Activated T-cell treated with anti-CD3 and anti-CD28 coated beads, Interleukin-2, amount 50 U/mL, for 72 hours (primary cell): ENCODE measurements at places on chromosomes 7 and 10. TPM values are rescaled to one million over a fixed set of nuclear protein-coding genes. Genes with fewer than 3 reads are reported as not detected.
A peak's percentile ranks its signal among the peaks of the same experiment; 100 is the strongest.

- H3K27ac ChIP-seq = no peak overlapping the region
- H3K27me3 ChIP-seq = no peaks in the 10 kb centered on the region
- H3K36me3 ChIP-seq = no peaks in the 10 kb centered on the region
- no peak for DNase-seq
Measured at GRCh38 chr10:65413001-65413400, 1512.8 kb upstream of the LRRTM3 start.

GRCh38 chr7:142801601-142802295 lies 31.0 kb downstream of the PRSS2 start:
- H3K4me3 ChIP-seq = peak overlapping the region; percentile 94
- H3K27me3 ChIP-seq = no peaks in the 10 kb centered on the region
- no peak for DNase-seq
- H3K4me1 ChIP-seq = peaks cover 79% of the 10 kb centered on the region

Gene UNCX
- total RNA-seq = not detected

Gene SRI
- total RNA-seq = 105 TPM

GRCh38 chr7:66771795-66772194 lies 31.3 kb downstream of the RABGEF1 start:
- DNase-seq = no peak
- H3K36me3 ChIP-seq = peaks cover 6% of the 10 kb centered on the region
- no peaks in the 10 kb centered on the region for H3K27me3 ChIP-seq
- H3K4me1 ChIP-seq = peaks cover 37% of the 10 kb centered on the region
- H3K27ac ChIP-seq = no peak overlapping the region

Gene HMX3
- 2.0 TPM for total RNA-seq

DNA sequence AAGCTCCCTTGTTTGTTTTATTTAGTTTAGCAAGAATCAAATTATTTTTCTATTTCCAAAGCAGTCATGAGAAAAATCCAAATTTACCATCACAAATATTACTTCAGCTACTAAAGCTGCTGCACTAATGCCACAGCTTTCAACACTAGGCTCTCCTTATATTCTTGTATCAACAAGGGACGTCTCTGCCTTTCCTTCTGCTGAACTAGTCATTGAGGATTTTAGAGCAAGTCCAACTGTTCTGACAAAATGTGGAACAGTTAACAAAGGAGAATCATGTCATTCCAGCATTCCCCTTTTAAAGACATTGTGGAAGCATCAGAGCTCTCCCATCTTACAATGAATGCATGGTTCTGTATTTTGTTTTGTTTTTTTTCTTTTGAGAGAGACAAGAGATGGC lies 28.6 kb downstream of the FAM13C start:
- no peaks in the 10 kb centered on the region for H3K27me3 ChIP-seq
- no peaks in the 10 kb centered on the region for H3K4me1 ChIP-seq

GRCh38 chr10:125214283-125214570 lies 53.9 kb upstream of the CTBP2 start:
- no peak overlapping the region for H3K27ac ChIP-seq
- DNase-seq = no peak
- H3K4me1 ChIP-seq = no peaks in the 10 kb centered on the region

DNA sequence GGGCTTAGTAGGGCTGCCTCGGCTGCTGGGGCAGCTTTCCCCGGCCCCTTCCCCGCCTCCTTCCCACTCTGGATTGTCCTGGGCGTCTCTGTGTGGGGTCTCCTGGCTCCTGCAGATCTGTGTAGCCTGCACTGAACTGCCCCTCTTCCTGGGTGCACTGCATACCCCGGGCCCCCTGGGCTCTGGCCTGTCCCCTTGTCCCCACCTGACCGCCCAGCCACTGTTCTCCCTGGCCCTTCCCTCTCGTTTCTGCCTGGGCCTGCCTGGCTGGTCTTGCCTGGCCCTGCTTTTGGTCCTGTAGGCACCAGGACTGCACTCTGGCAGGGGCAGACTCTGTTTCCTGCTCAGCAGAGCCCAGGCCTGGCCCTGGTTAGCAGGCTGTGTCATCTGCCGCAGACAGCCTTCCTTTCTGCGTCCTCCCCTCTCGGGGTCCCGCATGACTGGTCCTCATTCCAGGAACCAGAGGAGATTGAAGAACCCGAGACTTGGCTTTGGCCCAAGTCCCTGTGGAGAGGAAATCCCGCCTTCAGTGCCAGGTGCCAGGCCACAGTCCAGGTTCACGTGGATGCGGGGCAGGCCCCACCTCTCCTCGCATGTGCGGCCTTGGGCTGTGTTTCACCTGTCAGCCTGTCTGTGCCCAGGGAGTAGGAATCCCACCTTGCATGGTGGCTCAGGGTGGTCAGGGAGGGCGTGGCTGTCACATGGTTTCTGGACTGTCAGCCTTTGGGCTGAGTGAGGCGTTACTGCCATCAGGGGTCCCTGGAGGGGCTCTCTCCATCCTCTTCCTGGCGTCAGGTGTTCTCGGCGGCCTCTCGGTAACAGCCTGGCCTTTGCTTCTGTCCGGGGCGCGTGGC lies 9.2 kb downstream of the INPP5A start:
- H3K4me1 ChIP-seq = peaks cover 66% of the 10 kb centered on the region
- peaks cover 4% of the 10 kb centered on the region for H3K36me3 ChIP-seq
- H3K4me3 ChIP-seq = no peak overlapping the region
- DNase-seq = no peak
- H3K27me3 ChIP-seq = no peaks in the 10 kb centered on the region
- no peak overlapping the region for H3K27ac ChIP-seq

DNA sequence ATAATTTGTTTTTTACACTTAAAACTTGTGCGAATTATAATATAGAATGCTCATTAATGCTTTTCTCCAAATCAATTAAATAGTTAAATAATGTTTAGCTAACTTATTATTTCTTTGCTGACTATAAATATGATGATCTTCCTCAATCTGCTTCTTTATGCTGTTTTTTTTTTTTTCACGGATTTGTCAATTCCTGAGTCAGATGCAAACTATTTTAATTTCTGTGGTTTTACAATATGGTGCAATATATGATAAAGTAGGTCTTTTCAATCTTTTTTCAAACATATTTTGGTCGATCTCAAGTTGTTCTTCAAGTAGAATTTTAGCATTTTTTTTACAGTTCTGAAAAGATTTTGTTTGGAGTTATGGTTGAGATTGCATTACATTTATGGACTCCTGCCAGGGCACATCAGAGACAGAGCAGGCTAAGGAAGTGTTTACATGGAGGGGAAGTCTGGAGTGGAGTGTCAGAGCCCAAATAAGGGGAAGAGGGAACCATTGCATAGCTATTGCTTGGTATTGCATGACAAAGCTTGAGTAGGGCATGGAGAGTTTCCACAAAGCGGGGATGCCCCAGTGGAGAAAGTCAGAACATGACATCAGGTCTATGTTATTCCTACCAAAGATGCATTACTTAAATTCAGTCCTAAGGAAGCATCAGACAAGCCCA lies 204.4 kb downstream of the OTUD1 start:
- DNase-seq = no peak
- H3K36me3 ChIP-seq = no peaks in the 10 kb centered on the region
- no peaks in the 10 kb centered on the region for H3K4me1 ChIP-seq

Gene VIPR2
- total RNA-seq = 0.46 TPM

GRCh38 chr7:37289781-37290180 lies 158.9 kb downstream of the ELMO1 start:
- no peak overlapping the region for H3K27ac ChIP-seq
- no peaks in the 10 kb centered on the region for H3K27me3 ChIP-seq
